AG08396 (cell line): ENCODE measurements at places on chromosomes 11 and 22.
A peak's percentile ranks its signal among the peaks of the same experiment; 100 is the strongest.

GRCh38 chr11:10778217-10778970, 27.3 kb downstream of the CTR9 start:
- peak; percentile 45 for DNase-seq

DNA sequence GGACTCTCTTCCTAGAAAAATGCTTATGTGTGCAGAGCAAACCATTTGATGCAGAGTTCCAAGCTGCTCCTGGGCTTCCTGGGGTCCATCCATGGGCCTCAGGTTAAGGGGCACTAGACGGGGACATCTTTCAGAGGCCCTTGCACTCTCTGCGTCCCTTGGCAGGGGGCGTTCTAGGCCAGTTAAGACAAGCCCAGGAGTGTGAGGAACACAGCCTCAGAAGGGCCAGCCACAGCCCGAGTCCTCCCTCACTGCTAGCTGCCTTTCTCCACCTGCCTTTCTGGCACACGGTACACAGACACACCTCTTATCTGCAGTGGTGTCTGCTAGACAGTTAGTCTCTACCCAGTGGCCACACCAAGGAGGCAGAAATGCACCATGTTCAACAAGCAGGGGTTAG, 18.0 kb upstream of the BID start:
- no peak for DNase-seq

GRCh38 chr11:72621008-72621610, 53.1 kb downstream of the PDE2A start:
- DNase-seq: no peak

DNA sequence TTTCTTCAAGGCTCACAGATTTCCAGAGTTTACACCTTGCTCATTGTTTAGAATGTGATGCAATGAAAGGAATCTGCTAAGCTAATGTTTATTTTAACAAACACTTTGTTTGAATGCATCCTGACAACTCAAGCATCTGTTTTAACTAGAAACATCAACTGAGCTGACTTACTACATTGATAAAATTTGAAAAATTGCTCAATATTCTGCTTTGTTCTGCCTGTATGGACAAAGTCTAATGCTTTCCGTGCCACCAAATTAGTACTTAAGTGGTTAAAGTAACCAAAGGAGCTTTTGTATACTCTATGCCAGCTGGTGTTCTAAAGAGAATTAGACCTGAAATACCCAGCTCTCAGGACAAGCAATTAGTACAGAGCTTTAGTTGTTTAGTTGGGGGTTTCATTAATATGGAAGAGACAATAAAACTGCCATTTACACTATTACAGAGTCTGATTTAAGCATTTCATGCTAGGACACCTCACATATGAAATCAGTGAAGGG, 105.2 kb downstream of the MAML2 start:
- no peak for DNase-seq

GRCh38 chr11:109526931-109527330, 104.9 kb downstream of the C11orf87 start:
- DNase-seq: no peak
